Hepatic stellate cell (primary cell): ENCODE measurements at places on chromosomes 3 and 15.

GRCh38 chr3:10667269-10667668, 148.8 kb upstream of the SLC6A11 start:
- DNase-seq, result no peak

- peak; percentile 27 for DNase-seq
Observed at GRCh38 chr3:133494469-133494868, 79.0 kb upstream of the CDV3 start.

DNA sequence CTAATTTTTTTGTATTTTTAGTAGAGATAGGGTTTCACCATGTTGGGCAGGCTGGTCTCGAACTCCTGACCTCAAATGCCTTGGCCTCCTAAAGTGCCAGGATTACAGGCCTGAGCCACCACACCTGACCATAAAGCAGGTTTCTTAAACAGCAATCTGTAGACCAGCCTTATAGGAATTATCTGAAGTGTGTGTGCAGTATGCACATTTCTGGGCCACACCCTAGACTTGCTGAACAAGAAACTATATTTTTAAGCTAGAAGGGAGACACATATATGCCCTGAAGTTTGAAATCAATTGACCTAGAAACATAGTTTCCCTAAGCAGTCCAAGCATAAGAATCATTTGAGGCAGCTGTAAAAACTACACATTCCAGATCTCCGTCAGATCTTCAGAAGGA, 805.7 kb downstream of the TUSC7 start:
- DNase-seq, result no peak

- DNase-seq, result no peak
Observed at GRCh38 chr15:56045068-56045748, 51.8 kb upstream of the NEDD4 start.

- no peak for DNase-seq
Observed at GRCh38 chr3:1766384-1766783, 332.3 kb upstream of the CNTN4 start.

GRCh38 chr3:81692766-81693165, 68.7 kb downstream of the GBE1 start:
- peak; percentile 2 for DNase-seq

GRCh38 chr15:74789171-74789631, 7.3 kb downstream of the CSK start:
- DNase-seq, result no peak

DNA sequence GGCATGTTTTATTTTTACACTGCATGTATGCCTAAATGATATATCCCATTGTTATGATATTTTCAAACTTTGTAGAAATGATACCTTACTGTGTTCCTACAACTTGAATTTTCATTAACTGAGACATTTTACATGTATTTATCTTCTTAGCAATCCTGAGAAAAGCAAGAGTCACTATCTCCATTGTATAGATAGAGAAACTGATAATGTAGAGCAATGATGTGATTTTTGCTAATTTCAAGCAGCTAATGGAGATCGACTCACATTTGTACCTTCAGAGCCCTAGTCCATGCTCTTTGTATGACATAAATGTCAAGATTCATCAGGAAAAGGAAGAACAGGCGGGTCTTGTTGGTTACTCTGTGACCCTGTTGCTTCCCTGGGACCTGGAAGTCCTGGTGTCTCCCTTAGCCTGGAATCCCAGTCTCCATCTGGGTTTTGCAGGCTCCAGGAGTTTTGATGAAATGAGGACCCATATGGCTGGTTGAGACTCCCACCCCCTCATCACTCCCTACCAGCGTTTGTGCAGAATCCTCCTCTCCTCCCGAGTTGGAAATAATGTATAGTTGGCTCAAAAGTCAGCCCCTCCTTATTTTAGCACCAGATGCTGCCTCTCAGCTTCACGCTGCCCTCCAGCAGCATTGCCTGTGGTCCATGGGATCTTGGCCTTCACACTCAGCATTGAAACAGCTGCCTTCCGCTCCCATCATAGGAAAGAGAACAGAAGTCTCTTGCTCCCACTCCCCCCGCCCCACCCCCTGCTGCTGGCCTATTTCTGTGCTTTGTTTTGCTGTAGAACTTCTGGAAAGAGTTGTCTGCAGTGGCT, 67.1 kb downstream of the APBA2 start:
- no peak for DNase-seq

DNA sequence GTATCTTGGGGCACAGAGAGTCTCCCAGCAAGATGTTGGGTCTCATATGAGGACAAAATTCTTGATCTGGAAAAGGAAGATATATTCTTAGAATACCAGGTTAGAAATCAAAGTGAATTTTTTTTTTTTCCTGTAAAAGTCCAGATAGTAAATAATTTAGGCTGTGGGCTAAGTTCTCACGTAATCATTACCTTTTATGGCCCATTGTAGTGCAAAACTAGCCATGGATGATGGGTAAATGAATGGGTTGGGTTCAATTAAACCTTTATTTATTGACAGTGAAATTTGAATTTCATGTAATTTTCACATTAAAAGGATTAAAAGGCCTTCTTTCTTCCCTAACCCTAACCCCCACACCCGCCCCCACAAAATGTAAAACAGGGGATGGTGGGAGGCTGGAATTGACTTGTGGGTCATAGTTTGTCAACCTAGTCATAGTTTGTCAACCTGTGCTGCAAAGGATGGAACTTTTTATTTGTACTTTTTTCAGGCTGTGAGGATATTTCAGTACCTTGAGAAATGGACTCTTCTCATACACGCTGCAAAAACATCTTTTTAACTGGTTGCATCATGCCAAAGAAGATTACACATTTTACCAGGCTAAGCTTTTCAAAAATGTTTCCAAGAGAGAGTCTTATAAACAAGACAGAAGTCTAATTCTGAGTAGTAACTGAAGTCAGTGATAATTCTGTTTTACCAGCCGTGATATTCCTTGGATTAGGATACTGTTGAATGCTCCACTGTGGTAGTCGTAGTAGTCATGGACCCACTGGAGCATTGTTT, 138.8 kb downstream of the AKAP13 start:
- no peak for DNase-seq

- DNase-seq, result no peak
Observed at GRCh38 chr3:29899021-29899420, 618.1 kb downstream of the RBMS3 start.

GRCh38 chr3:105915524-105915923, 46.7 kb upstream of the CBLB start:
- no peak for DNase-seq

DNA sequence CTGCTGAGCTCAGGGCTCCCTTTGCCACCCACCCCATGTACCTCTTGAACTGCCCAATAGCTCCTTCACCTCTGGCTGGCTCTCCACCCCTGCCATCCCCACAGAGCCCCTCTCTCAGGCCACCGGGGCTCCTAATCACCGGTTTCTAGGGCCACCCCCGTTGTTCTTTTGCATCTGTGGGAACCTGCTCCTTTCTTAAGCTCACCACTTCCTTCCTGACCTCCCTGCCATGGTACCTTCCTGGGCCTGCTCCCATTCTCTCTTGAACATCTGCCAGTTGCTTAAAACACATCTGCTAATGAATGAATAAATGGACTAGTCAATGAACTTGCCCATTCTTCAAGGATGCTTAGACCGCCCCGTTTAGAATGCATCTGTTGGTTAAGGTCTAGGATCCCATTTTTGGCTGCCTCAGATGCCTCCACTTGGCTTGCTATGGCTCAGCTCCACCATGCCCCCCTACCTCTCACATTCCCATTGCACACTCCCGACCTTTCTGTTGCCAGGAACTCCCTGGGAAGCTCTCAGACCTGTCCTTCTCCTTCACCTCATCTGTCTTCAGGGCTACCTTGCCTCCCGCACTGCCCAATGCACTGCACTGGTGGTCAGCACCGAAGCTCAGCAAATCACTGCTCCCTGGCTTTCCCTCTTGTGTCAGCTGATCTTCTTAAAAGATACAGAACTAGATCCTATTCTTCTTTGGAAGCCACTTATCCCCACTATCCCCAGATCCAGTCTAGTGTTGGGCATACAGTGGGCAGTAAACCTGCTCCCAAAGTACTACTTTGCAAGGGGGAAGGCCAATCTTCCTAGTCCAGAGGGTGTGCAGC, 9.1 kb downstream of the AMOTL2 start:
- no peak for DNase-seq

DNA sequence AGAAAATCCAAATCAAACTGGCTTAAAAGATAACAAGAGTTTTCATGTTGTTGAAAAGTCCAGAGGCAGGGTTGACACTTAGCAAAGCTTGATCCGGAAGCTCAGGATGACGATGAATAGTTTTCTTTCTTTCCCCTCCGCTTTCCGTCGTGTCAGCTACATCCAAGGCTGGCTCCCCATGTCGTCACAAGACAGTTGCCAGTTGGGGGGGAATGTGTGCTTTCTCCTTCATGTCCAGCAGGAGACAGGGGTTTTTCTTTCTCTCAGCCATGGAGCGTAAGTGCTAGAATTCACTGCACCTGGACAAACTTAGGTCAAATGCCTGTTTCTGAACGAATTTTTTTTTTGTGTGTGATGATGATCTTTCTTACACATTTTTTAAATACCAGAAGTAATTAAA, 273.8 kb upstream of the RGMA start:
- DNase-seq, result no peak

- no peak for DNase-seq
Observed at GRCh38 chr15:89067751-89068150, 20.5 kb upstream of the ABHD2 start.

DNA sequence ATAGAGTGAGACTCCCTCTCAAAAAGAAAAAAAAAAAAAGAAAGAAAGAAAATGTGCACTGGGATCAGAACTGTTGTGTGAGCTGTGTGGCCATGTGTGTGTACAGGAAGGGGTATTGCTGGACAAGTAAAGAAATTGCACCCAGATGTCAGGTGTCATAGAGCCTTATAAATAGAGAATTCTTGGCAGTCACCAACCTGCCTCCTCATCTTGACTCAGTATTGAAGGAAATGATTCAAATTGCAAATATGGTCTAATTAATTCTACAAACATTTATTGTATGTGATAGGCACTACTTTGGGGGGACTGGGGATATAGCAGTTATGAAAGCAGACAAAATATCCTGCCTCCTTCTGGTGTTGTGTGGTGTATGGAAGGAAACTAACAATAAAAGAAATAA, 243.8 kb upstream of the TTC14 start:
- DNase-seq, result no peak

- no peak for DNase-seq
Observed at GRCh38 chr3:135688003-135688402, 277.5 kb upstream of the PPP2R3A start.

GRCh38 chr15:74422652-74423430, 10.9 kb downstream of the SEMA7A start:
- DNase-seq, result peak; percentile 58

DNA sequence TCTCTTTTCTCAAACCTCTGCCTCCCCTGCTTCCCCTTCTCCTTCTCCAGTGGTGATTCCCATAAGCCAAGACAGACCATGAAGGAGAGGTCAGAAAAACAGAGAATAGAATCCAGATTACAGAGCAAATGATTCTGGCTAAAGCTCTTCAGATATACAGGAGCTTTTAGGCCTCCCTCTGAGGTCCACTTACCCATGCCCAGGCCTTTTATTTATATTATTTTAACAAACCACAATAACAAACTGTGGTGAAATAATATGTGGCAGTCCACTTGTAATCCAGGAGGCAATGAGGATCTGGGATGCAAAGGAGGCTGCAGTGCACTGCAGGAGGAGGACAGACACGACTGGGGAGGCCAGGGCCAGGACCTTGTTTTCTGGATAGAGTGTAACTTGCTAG, 104.1 kb downstream of the STAC start:
- no peak for DNase-seq
